T-helper 17 cell (primary cell): ENCODE measurements at places on chromosomes 1 and 21. TPM values are rescaled to one million over a fixed set of nuclear protein-coding genes. Genes with fewer than 3 reads are reported as not detected.

Gene HPDL
- 0.21 TPM for total RNA-seq

DNA sequence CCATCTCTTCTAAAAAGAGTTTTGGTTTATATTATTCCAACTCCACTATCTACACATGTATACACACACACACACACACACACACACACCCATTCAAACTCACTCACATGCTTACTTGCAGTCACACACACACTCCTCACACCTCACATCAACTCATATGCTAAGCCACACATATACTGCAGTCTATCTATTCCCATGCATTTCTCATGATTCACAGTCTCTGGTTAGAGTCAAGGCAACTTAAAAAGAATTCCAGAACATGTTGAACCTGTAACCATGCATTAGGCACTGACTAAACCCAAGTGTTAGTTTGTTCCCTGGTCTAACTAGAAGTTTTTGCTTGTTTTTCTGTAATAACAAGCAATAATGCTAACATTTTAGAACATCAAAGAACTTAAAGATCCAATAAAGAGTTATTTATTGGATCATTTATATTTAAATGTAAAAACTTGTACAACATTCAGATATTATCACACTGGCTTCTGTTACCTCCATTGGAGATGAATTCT, 931.1 kb downstream of the PLA2G4A start:
- no peak overlapping the region for H3K27ac ChIP-seq
- no peaks in the 10 kb centered on the region for H3K4me1 ChIP-seq
- H3K27me3 ChIP-seq = no peaks in the 10 kb centered on the region
- no peak for DNase-seq
- H3K36me3 ChIP-seq = no peaks in the 10 kb centered on the region
- H3K4me3 ChIP-seq = no peak overlapping the region

Gene TXNDC12
- total RNA-seq = 23.1 TPM

- H3K4me1 ChIP-seq = no peaks in the 10 kb centered on the region
- H3K27ac ChIP-seq = no peak overlapping the region
- H3K27me3 ChIP-seq = peaks cover 84% of the 10 kb centered on the region
- no peak for DNase-seq
- peaks cover 4% of the 10 kb centered on the region for H3K36me3 ChIP-seq
- H3K4me3 ChIP-seq = no peak overlapping the region
These were observed 12.8 kb downstream of the BACE2 start for GRCh38 chr21:41180752-41181151.

GRCh38 chr1:243924188-243924587, 74.1 kb upstream of the AKT3 start:
- H3K27me3 ChIP-seq = peaks cover 56% of the 10 kb centered on the region
- no peak for DNase-seq
- peaks cover 3% of the 10 kb centered on the region for H3K36me3 ChIP-seq
- H3K4me1 ChIP-seq = no peaks in the 10 kb centered on the region

DNA sequence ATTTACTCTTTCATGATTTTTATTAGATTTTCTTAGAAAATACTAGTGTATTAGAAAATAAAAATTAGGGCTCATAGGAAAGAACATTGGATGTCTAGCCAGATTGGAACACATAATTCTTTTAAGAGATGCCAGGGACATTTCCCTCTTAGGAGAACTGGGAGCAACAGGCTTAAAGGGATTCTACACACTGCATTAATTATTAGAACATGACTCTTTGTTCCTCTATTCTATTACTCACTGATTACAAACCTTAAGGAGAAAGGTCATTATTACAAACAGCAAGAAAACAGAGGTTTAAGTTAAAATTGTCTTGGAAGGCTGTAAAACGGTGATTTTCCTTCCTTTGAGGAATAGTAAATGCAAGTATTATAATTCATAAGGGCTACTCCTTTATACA, 32.9 kb upstream of the VAV3 start:
- H3K4me1 ChIP-seq = peaks cover 2% of the 10 kb centered on the region
- H3K36me3 ChIP-seq = peaks cover 3% of the 10 kb centered on the region
- H3K27me3 ChIP-seq = no peaks in the 10 kb centered on the region
- DNase-seq = no peak
- no peak overlapping the region for H3K27ac ChIP-seq
- no peak overlapping the region for H3K4me3 ChIP-seq

Gene ELAVL4
- not detected for total RNA-seq

Gene DCST1
- 0.57 TPM for total RNA-seq

Gene KIF14
- 0.08 TPM for total RNA-seq

- H3K27ac ChIP-seq = no peak overlapping the region
- H3K36me3 ChIP-seq = peaks cover 2% of the 10 kb centered on the region
- H3K4me1 ChIP-seq = no peaks in the 10 kb centered on the region
- no peak for DNase-seq
- peaks cover 18% of the 10 kb centered on the region for H3K27me3 ChIP-seq
- no peak overlapping the region for H3K4me3 ChIP-seq
These were observed 20.0 kb downstream of the PIGM start for GRCh38 chr1:160011781-160012180.

- H3K36me3 ChIP-seq = no peaks in the 10 kb centered on the region
- H3K27ac ChIP-seq = no peak overlapping the region
- H3K27me3 ChIP-seq = peaks cover 23% of the 10 kb centered on the region
- no peaks in the 10 kb centered on the region for H3K4me1 ChIP-seq
- no peak for DNase-seq
- no peak overlapping the region for H3K4me3 ChIP-seq
These were observed 332.1 kb downstream of the KIF26B start for GRCh38 chr1:245486775-245487470.

Gene KIF26B
- not detected for total RNA-seq

Gene FBLIM1
- not detected for total RNA-seq

- DNase-seq = no peak
- no peak overlapping the region for H3K27ac ChIP-seq
- H3K27me3 ChIP-seq = no peaks in the 10 kb centered on the region
- no peaks in the 10 kb centered on the region for H3K4me1 ChIP-seq
- no peaks in the 10 kb centered on the region for H3K36me3 ChIP-seq
These were observed 16.4 kb downstream of the NCMAP start for GRCh38 chr1:24572301-24572700.

Gene KRTAP11-1
- total RNA-seq = not detected

DNA sequence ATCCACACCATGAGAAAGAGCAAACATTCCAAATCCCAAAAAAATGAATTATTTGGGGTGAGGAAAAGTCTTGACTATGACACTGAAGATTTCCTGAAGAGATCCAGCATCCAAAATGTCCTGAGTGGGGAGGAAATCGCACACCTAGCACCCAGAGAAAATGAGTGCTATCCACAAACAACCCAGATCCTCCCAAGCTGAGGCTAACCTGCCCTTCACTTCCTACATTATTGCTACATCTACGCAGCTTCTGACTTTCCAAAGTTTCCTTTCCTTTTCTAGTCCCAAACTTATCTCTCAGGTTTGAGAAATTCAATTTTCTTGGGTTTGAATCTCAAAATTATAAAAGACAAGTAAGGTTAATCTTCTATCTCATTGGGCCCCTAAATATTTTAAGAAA, 906 bp upstream of the RGS13 start:
- H3K27ac ChIP-seq = no peak overlapping the region
- peaks cover 35% of the 10 kb centered on the region for H3K27me3 ChIP-seq
- peaks cover 5% of the 10 kb centered on the region for H3K4me1 ChIP-seq
- no peak overlapping the region for H3K4me3 ChIP-seq
- H3K36me3 ChIP-seq = no peaks in the 10 kb centered on the region

DNA sequence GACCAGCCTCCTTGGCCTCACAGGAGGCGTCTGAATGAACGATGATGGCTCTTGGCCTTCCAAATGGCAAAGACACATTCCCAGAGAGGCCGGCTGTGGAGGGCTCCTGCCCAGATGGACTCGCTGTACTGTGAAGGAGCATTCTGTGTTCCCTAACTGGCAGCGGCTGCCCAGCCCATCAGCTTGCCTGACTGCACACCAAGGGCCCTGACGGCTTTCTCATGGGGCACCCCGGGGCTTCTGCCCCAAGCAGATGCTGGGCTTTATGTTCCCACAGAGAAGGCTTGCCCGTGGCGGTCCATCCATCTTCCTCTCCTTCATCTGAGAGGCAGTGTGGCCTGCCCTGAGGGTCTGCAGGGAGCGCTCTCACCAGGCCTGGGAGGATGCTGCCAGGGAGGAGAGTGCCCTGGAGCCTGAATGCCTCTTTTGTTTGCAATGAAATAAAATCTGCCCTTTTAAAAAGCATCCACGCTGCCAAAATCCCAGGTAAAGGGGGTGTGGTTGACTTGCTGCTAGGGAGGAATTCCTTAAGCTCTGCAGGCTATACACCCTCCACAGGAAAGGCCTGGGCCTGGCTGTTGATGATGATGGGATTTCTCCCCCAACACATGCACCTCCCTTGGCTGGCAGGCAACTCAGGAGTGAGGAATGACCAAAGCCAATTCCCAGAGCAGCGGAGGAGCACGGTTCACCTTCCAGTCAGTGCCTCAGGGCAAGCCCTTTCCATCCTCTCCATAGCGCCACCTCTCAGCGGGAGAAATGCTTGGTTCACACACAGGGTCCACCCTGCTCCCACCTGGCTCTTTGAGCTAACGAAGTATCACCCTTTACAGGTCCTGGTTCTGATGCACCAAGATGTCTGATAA, 84.6 kb upstream of the SSX2IP start:
- H3K27ac ChIP-seq = no peak overlapping the region
- H3K4me1 ChIP-seq = peaks cover 6% of the 10 kb centered on the region
- no peak overlapping the region for H3K4me3 ChIP-seq
- H3K27me3 ChIP-seq = peaks cover 16% of the 10 kb centered on the region
- no peaks in the 10 kb centered on the region for H3K36me3 ChIP-seq
- no peak for DNase-seq

DNA sequence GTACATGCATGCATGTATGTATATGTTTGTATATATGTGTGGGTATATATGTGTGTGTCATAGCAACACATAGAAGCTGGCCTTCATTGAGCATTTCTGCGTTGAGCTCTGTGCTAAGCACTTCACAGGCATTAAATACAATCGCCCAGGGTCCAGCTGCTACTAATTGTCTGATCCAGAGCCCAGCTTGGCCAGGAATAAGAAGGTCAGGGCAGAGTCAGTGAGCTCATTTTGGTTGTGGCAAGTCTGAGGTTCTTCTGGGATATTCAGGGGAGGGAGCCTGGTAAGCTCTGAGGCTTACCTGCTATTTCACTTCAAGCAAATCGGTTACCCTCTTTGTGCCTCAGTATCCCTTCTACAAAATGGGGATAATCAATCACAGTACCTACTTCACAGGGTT, 59.6 kb downstream of the FOXO6 start:
- DNase-seq = no peak
- peaks cover 2% of the 10 kb centered on the region for H3K4me1 ChIP-seq
- H3K27me3 ChIP-seq = peaks cover 30% of the 10 kb centered on the region
- H3K36me3 ChIP-seq = no peaks in the 10 kb centered on the region
- H3K27ac ChIP-seq = no peak overlapping the region
- no peak overlapping the region for H3K4me3 ChIP-seq

- H3K36me3 ChIP-seq = no peaks in the 10 kb centered on the region
- peaks cover 30% of the 10 kb centered on the region for H3K4me1 ChIP-seq
- H3K27me3 ChIP-seq = no peaks in the 10 kb centered on the region
These were observed at the start of gene EVA1B for GRCh38 chr1:36323636-36324352. Gene EVA1B, minus strand, starts transcription at chr1:36323645. Its CDS starts 608 bp downstream, at chr1:36323037.

Gene CASQ1
- not detected for total RNA-seq

GRCh38 chr21:24829397-24829796, 777.9 kb downstream of the MRPL39 start:
- no peaks in the 10 kb centered on the region for H3K27me3 ChIP-seq
- no peaks in the 10 kb centered on the region for H3K36me3 ChIP-seq
- no peak overlapping the region for H3K27ac ChIP-seq
- H3K4me3 ChIP-seq = no peak overlapping the region
- no peak for DNase-seq

DNA sequence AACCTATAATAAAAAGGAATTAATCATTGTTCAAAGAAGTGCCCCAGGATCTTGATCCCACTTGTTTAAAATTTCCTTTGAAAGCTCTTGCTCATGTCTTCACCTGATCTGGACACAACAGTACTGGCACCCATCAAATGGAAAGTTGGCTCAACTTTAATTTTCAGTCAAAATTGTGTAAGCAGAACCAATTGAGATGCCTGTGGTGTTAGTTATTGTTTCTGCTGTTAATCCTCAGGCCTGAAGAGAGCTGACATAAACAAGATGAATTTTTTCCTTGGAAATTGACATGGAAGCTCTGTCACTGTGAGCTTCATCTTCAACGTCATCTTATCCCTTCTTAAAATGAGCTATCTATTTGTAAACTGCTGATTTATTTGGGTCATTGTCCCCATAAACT, 88.3 kb upstream of the TNFSF4 start:
- H3K4me3 ChIP-seq = no peak overlapping the region
- H3K27me3 ChIP-seq = no peaks in the 10 kb centered on the region
- no peak for DNase-seq
- peaks cover 18% of the 10 kb centered on the region for H3K4me1 ChIP-seq
- H3K36me3 ChIP-seq = peaks cover 2% of the 10 kb centered on the region

DNA sequence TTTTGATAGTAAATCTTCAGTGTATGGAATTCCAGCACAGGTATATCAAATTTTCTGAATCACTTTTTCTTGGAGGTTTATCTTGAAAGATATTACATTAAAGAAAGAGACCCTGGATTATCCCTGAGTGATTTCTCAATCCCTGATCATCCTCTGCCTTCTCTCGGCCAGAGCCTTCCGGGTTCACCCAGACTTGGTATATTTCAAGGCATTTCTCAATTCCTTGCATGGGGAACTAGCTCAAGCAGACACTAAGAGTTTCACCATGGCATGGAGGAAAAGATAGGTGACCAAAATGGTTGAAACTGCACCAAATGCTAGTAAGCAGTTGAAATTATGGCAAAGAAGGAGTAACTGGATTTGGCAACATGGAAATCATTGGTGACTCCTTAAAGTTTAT, 5.7 kb downstream of the VAMP4 start:
- DNase-seq = no peak
- peaks cover 33% of the 10 kb centered on the region for H3K4me1 ChIP-seq
- peak overlapping the region; percentile 14 for H3K27ac ChIP-seq

DNA sequence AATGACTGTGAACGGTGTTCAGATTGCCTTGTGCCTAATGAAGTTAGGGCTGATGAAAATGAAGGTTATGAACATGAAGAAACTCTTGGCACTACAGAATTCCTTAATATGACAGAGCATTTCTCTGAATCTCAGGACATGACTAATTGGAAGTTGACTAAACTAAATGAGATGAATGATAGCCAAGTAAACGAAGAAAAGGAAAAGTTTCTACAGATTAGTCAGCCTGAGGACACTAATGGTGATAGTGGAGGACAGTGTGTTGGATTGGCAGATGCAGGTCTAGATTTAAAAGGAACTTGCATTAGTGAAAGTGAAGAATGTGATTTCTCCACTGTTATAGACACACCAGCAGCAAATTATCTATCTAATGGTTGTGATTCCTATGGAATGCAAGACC, 96.6 kb downstream of the ZFYVE9 start:
- H3K27ac ChIP-seq = no peak overlapping the region
- no peak overlapping the region for H3K4me3 ChIP-seq
- H3K36me3 ChIP-seq = peaks cover 2% of the 10 kb centered on the region
- DNase-seq = no peak
- no peaks in the 10 kb centered on the region for H3K27me3 ChIP-seq
- peaks cover 9% of the 10 kb centered on the region for H3K4me1 ChIP-seq

DNA sequence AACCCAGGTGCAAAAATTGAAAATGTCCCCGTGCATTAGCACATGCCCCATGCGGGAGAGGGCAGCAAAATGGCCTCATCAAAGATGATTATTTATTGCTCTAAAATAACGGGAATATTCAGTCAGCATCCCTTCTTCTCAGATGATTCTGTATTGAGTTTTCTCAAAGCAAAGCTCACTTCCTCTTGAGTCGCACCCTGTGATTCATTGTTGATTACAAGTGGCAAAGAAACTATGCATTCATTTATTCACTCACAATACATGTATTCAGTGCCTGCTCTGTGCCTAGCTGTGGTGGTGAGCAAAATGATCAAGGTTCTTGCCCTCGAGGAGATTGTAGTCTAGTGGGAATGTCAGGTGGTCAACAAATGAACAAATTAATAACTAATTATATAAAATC, 226.0 kb upstream of the KAZN start:
- no peak for DNase-seq
- no peaks in the 10 kb centered on the region for H3K36me3 ChIP-seq
- no peak overlapping the region for H3K27ac ChIP-seq
- H3K4me3 ChIP-seq = no peak overlapping the region
- peaks cover 19% of the 10 kb centered on the region for H3K27me3 ChIP-seq
- H3K4me1 ChIP-seq = no peaks in the 10 kb centered on the region
